Stimulated activated CD4-positive, alpha-beta T cell treated with anti-CD3 and anti-CD28 coated beads, Interleukin-12 subunit alpha, Interleukin-12 subunit beta, amount 100 ng/mL, for 24 hours (primary cell): ENCODE measurements at places on chromosomes 3 and 15.

GRCh38 chr15:84914351-84914750 lies 29.9 kb downstream of the SLC28A1 start:
- DNase-seq, result no peak

- no peak for DNase-seq
Observed at GRCh38 chr3:119258915-119259314, 18.2 kb upstream of the B4GALT4 start.

DNA sequence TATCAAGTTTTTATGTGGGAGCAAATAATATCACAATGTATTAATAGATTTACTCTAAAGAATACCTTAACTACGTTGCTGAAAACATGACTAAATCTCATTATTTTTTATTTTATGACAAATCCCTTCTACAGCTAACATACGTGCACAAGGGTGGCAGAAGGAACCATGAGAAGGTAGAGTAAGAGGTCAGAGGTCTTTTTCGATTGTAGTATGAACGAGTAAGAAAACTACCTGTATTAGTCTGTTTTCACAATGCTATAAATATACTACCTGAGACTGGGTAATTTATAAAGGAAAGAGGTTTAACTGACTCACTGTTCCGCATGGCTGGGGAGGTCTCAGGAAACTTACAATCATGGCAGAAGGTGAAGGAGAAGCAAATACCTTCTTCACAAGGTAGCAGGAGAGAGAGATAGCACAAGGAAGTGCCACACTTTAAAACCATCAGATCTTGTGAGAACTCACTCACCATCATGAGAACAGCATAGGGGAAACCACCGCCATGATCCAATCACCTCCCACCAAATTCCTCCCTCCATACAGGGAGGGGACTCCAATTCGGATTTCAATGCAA lies 95.3 kb downstream of the SUCLG2 start:
- no peak for DNase-seq

DNA sequence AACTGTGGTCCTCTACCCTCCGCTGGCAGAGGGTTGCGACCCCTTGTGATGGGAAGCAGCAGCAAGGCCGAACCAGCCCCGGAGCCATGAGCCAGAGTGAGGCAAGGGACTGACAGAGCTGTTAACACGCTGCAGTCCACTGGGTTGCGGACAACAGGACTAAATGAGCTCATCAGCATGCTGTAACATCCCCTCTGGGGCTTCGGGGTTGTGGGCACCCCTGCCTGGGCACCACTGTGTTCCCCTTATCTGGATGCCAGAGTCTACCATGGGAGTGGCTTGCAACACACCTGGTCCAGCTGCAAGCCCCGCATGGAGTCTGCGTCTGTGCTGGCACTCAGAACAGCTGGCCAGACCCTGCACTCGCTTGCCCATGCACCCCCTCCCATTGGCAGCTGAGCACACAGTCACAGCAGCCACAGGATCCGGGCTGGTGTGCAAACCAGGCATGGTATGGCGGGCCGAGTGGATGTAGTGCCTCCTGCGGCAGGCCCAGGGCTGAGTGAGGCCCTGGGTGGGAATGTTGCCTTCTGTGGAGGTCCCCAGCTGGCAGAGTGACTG lies 404.2 kb downstream of the PLCL2 start:
- no peak for DNase-seq

- DNase-seq, result no peak
Observed at GRCh38 chr3:131077904-131078303, 51.2 kb downstream of the NEK11 start.

DNA sequence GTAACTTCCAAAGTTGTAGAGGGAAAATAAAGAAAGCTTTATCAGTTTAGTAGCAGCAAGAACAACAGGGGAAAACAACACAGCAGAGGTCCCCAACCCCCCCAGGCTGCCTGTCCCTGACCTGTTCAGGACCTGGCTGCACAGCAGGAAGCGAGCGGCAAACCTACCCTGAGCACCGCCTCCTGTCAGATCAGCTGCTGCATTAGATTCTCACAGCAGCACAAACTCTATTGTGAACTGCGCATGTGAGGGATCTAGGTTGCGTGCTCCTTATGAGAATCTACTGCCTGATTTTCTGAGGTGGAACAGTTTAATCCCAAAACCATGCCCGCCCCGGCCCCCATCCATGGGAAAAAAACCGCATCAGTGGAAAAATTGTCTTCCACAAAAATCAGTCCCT lies 40.3 kb downstream of the USP50 start:
- no peak for DNase-seq

DNA sequence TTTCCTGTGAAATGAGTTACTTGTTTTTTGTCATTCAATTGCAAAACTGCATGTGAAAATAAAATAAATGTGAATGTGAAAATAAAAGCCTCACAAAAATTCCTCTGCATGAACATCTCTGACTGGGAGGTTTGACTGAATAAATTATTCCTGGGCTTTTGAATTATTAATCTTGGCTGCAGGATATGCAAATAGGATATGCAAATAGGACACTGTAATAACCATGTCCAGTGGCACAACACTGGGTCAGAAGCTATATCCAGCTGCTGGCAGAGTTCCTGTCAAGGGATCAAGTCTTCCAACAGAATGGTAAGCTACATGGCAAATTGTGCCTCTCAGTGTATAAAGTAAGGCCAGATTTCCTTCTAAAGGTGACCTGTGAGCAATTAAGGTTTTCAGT lies at the start of gene SUCNR1:
Gene SUCNR1, plus strand, starts transcription at position 246 of the 400 bp plus-strand sequence. CDS start 6,250 bp downstream, outside the sequence.
- DNase-seq, result no peak

GRCh38 chr3:172087602-172088580 lies 48.5 kb downstream of the FNDC3B start:
- no peak for DNase-seq

DNA sequence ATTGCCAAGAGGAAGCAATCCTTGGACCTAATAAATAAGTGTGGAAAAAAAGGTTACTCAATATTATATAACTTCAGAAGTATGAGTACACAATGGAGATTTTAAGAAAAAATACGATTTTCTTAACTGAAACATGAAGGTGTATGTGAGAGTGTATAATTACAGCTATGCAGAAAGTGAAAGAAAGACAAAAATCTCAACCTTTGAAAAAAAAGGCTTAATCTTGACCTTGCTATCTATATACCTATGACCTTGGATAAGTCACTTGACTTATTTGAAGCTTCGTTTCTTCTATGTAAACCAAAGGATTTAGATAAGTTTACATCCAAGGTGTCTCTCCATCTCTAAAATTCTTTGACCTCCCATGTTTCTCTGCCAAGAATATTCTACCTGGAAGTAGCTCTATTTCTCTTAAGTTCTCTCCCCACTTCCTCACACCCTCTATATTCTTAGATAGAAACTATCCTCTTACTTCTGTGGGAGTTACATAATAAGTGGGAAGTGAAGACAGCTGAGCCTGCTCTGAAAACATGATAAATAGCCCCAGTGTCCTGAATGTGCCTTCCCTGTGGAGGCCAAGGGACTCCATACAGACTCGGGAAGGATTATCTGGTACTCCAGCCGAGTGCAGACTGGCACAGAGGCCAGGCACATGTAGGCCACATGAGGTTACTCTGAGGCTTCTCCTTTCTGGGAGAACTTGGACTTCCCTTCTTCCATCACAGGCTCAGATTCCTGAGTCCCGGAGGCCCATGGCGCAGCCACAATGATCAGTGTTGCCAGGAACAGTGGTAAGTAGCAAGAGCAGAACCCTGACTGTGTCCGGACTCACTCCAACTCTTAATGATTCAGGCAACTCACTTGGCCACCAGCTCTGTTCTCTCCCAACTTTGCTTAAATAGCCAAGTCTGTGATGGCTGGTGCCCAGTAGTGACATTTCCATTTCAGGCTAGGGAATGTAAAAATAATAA lies 166.8 kb upstream of the COL8A1 start:
- no peak for DNase-seq

GRCh38 chr3:138114988-138115971 lies at the start of gene DZIP1L:
Gene DZIP1L, minus strand, starts transcription at chr3:138115608. Its CDS starts 11,637 bp downstream, at chr3:138103971.
- DNase-seq, result no peak

DNA sequence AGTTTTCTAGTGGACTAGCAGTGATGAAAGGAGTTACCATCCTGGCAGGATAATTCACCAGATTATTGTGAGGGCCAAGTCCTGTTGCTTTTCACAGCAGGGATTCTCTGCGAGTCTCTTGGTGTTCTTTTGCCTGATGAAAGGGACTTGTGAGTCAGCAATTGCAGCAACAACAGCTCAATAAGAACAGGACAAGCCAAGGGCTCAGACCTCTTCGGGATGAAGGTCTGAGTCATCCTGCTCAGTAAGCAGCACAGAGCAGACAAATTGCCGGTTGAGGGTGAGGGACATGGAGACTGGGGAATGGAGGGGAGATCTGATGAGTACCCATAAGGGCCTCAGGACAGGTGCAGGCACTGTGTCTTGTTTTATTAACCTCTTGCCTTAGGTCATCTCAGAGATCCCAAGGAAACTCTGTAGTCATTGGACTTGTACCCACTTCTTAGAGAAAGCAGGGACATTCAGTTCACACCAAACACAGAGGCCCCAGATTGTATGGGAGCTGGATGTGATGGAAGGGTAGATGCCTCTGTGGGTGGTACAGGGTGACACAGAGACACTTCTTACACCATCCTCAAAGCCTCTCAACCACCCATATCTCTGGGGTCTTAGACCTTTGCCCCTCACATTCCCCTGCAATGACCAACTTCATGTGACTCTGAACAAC lies 173.8 kb upstream of the TLE3 start:
- DNase-seq, result no peak

DNA sequence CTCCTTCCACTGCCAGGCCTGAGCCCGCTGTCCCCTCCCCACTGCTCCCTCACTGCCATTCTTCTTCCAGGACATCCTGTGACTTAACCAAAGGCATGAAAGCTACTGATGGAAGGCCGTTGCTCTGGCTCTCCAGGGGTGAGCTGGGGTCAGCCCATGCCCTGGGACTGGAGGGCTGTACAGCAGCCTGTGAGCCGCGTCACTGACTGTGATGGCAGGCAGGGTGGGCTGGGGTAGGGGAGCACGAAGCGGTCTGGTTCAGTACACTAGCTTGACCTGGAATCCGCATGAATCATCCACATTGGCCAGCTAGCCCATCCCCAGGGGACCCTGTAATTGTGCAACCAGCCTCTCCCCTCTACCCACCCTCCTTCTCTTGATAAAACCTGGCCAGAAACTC lies 30.8 kb downstream of the CORO2B start:
- DNase-seq, result no peak

- peak; percentile 52 for DNase-seq
Observed at GRCh38 chr3:10344147-10344943, 23.4 kb upstream of the SEC13 start.

- DNase-seq, result no peak
Observed at GRCh38 chr15:82043130-82043673, 2.6 kb downstream of the MEX3B start.

GRCh38 chr3:64291956-64292355 lies 66.7 kb upstream of the PRICKLE2 start:
- DNase-seq, result no peak

DNA sequence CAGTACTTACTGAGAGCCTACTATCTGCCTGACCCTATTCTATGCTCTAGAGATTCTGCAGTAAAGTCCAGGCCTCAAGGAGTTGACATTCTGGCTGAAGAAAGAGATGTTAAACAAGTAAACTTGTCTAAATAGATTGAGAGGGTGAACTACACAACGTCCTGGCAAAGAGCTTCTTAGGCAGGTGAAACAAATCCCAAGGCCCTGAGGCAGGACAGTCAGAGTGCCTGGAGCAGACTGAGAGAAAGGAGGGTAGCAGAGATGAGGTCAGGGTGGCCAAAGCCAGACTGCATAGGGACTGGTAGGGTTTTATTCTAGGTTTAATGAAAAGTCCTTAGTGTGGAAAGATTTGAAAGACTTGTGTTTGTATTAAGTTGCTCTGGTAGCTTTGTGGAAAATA lies 84.5 kb upstream of the ATP11B start:
- no peak for DNase-seq

GRCh38 chr15:31293655-31294054 lies 33.0 kb upstream of the KLF13 start:
- no peak for DNase-seq

GRCh38 chr3:153355559-153355958 lies 193.5 kb downstream of the RAP2B start:
- no peak for DNase-seq

GRCh38 chr3:129699199-129699598 lies 92.7 kb upstream of the PLXND1 start:
- DNase-seq, result no peak

GRCh38 chr15:62494197-62494596 lies 329.1 kb upstream of the C2CD4B start:
- DNase-seq, result no peak

DNA sequence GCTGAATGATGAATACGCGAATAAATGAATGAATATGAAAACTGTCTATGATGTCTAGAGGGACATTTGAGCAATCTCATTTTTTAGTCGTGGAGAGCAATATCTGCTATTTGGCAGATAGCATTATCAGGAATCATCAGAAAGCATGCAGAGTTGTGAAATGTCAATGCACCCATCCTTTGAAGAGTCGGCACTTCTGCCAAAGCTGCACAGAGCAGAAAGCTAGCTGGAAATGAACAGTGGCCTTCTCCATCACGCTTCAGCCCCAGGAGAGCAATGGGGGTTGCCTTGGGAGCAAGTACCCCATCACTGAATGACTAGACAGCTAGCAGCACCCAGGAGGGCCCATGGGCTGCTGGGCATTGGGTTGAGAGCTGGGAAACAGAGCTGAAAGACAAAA lies 69.1 kb upstream of the PROK2 start:
- DNase-seq, result no peak

GRCh38 chr3:194851254-194851653 lies 165.6 kb downstream of the FAM43A start:
- no peak for DNase-seq

- no peak for DNase-seq
Observed at GRCh38 chr3:192916371-192917027, 1.2 kb downstream of the MB21D2 start.

GRCh38 chr3:66949898-66950297 lies 48.2 kb upstream of the KBTBD8 start:
- DNase-seq, result no peak

DNA sequence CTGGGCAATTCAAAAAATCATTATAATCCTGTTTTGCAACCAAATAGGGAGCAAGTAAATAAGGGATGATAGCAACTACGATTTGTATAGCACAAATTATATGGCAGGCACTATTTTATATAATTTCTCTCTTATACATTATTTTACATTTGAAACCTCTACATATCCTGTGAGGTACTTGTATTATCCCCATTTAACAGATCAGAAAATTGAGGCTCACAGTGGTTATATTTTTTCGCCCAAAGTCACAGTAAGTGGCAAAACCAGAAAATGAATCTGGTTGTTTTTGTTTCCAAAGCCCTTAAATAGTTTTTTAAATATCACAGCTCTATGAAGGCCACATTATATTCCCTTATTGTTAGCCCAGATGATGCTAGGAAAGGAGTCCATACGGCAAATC lies 74.3 kb downstream of the MLH1 start:
- DNase-seq, result no peak

DNA sequence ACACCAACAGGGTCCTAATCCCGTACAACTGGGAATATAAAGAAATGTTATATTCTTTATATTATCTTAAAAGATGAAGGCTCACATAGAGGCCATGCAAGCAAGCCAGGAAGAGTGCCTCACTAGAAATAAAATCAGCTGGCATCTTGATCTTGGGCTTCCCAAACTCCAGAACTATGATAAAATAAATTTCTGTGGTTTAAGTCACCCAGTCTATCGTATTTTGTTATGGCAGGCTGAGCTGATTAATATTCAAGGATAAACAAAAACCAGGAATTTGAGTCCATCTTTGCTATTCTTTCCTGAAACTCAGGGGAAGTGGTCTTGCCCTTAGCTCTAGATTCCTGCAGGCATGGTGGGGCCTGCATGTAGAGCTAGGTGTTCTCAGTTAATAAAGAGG lies 42.7 kb downstream of the ATOSA start:
- DNase-seq, result no peak
